Renal cortical epithelial cell (primary cell): ENCODE measurements at places on chromosomes 3 and 15. TPM values are rescaled to one million over a fixed set of nuclear protein-coding genes. Genes with fewer than 3 reads are reported as not detected.

- DNase-seq: no peak
Measured at GRCh38 chr3:88291486-88291885, 141.7 kb downstream of the C3orf38 start.

GRCh38 chr3:127652246-127652995, 20.3 kb upstream of the ABTB1 start:
- DNase-seq: peak; percentile 32

GRCh38 chr3:5488771-5489170, 301.3 kb downstream of the EDEM1 start:
- no peak for DNase-seq

GRCh38 chr3:42498034-42498433, 4.4 kb upstream of the VIPR1 start:
- DNase-seq: no peak

- DNase-seq: no peak
Measured at GRCh38 chr15:39270934-39271333, 309.9 kb upstream of the THBS1 start.

GRCh38 chr3:70138606-70139005, 139.1 kb downstream of the SAMMSON start:
- peak; percentile 30 for DNase-seq

DNA sequence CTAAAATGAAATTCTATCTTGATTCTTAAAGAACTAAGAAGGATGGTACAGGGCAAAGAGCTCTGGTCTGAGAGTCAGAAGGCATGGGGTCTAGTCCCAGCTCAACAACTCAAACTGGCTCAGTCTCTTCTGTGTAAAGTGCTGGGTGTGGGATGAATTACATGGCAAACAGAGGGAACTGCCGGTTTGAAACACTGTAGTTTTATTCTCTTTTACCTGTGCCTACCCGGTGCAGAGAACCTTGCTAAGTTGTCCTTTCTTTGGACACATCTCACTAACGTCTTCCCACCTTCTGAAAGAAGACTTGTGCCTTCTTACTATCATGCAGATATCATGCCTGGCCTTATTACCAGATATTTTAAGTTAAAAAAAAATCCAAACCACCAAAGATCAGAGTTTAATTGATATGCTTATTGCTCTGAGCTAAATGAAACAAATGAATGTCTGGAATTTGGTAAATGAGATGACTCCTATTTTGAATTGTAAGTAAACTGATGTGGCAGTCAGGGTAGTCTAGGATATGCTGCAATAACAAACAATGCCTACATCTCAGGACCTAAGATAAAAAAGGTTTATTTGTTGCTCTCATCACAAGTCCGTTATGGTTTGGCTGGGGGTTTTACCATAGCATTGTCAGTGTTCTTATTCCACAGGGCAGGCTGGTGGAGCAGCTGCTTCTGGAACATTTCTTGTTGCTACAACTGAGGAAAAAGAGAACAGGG, 12.5 kb upstream of the RARRES1 start:
- no peak for DNase-seq

- no peak for DNase-seq
Measured at GRCh38 chr3:32564195-32564594, 6.5 kb downstream of the DYNC1LI1 start.

DNA sequence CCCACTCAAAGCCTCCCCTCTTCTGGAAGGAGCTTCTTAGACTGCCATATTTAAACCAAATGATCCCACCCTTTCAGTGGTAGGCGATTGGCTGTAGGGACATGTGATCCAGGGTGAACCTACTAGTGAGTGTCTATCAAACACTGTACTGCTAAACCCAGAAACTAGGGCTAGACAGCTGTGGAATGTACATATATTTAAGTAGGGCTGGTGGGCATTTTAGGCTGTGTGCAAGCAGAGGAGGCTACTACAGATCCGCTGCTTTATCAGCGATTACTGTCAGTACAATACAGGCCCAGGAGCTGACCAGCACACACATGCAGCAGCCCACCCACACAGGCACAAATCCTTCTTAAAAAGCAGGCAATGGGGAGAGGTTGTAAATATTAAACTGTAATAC, 15.4 kb upstream of the LARP6 start:
- DNase-seq: no peak

DNA sequence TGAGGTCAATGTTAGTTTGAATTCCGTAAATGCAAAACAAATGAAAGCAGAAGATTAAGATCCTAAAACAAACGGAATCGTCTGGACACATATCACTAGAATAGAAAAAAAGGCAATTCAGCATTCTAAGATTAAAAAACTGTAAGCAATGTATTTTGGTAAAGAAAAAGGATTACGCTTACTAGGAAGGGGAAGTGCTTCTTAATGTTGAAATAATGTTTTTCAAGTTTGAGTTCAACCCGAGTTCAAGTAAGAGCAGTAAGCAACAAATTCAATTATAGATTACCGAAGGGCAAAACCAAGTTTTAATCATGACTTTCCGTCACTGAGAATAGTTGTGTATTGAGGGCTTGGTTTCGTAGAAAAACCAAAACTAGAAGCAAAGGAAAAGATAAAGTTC, 637 bp downstream of the CIP2A start:
- DNase-seq: peak; percentile 30

DNA sequence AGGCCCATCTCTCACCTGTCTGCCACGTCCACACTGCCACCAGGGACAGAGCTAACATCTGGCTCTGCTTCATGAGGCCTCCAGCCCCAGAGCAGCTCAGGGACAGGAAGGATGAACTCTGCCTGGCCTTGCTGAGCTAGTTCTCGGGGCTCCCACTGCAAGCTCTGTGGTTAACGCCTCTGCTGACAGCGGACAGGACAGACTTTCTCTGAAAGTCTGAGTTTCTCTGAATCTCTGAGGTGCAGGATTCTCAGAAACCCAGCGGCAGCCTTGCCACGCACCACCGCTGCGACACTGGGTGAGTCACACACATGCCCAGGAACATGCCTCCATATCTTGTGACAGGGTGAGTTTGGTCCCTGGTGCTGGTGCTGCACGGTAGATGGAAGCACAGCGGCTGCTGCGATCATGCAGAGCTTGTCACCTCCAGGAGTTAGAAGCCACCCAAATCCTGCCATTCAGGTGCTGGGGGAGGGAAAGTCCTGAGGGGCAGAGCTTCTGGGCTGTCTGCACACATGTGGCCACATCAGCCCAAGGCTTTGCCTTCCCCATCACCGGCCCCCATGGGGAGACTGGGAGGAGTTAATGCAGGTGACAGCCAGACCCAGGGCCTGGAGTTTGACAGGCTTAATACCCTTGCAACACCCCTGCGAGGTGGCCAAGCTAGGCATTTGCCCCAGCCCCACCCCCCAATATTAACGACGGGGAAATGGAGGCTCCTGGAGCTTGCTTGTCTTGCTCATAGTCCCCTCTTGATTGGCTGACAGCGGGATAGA, 267.0 kb downstream of the PLCL2 start:
- DNase-seq: peak; percentile 7

- no peak for DNase-seq
Measured at GRCh38 chr3:100525753-100526612, 33.6 kb downstream of the TMEM45A start.

DNA sequence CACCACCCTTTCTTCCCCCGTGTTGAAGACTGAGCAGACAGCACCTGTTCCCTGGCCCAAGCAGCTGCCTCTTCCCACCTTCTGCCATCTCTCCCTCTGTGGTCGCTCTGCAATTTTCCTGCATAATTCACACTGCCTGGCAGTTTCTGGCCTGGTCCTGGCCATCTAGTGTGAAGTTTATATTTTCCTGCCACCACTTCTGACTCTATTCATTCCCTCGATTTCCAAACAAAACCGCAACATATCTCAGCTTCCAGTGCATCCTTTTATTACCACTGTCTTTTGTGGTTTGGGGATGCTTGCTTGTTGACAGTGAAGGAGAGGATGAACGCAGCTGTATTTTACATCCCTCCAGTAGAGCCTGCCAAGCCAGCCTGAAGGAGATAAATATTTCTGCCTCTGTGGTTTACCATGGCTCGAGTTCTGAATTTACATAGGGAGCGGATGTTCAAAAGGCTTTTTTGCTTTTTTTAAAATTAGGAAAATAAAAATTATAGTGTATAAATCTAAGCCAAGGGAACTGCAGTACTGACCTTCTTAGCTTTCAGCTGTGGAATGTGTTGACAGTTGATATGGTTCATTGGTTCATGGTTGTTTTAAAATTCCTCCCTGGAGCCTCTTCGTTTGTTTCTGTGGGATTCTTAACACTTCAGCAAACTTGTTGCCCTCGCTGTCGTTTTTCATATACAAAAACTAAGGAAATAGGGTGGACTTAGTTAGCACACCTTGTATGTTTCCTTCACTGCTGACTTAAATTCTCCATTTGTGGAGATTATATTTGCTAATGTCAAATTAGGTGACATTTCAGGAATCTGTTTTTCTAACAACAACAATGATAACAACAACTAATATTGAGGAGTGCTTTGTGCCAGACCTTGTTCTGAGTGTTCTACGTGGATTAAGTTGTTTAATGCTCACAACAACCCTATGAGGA, 250.5 kb downstream of the ADAMTSL3 start:
- peak; percentile 65 for DNase-seq

GRCh38 chr15:56244811-56245576, 1.3 kb upstream of the RFX7 start:
- no peak for DNase-seq

GRCh38 chr15:37594417-37594816, 340.0 kb upstream of the TMCO5A start:
- no peak for DNase-seq

GRCh38 chr3:107990926-107991325, 99.9 kb downstream of the CD47 start:
- DNase-seq: no peak

DNA sequence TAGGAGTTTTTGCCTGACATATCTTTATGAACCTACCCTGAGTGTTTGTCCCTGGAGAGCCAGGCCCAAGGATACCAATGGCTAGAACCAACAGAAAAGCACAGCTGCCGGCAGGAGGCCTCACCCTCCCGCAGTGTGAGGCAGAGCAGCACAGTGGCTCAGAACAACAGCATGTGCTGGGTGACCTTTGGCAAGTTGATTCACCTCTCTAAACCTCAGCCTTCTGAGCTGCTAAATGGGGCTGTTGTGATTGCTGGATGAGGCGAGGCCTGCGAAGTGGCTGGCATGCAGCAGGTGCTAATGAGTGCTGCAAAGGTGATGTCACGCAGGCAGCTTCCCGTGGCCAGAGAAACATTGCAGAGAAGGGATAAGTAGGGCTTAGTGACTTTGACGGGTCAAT, 23.3 kb downstream of the IDH2 start:
- no peak for DNase-seq

GRCh38 chr3:5442106-5442785, 254.7 kb downstream of the EDEM1 start:
- DNase-seq: peak; percentile 10

GRCh38 chr3:140629357-140630137, 48.3 kb upstream of the TRIM42 start:
- DNase-seq: peak; percentile 98

GRCh38 chr15:40930430-40931299, 1.5 kb downstream of the DLL4 start:
- DNase-seq: no peak

The CLRN1 gene
- not detected in 2 replicates for total RNA-seq

The PPP2R3A gene
- 36.6 and 98.2 TPM in 2 replicates for total RNA-seq

The HIGD2B gene
- 0.15 TPM in 1 of 2 replicates, not detected in the other for total RNA-seq

The FAM174B gene
- 8.7 and 11.9 TPM in 2 replicates for total RNA-seq

The CYP8B1 gene
- total RNA-seq: 0.35 and 0.55 TPM in 2 replicates

The TGFBR2 gene
- total RNA-seq: 63.4 and 258 TPM in 2 replicates

The SLC22A14 gene
- 0.45 TPM in 1 of 2 replicates, not detected in the other for total RNA-seq

The TM4SF18 gene
- total RNA-seq: 11.9 and 21.5 TPM in 2 replicates

The ISLR2 gene
- total RNA-seq: not detected in 2 replicates

The SUCNR1 gene
- 0.17 and 2.1 TPM in 2 replicates for total RNA-seq

The MYL3 gene
- total RNA-seq: 4.7 and 15.2 TPM in 2 replicates

The TRIM42 gene
- not detected in 2 replicates for total RNA-seq

The PLCH1 gene
- 1.7 and 2.8 TPM in 2 replicates for total RNA-seq
